ENCODE measurements at places on chromosomes 1 and 21.

- no peak for DNase-seq
Measured at GRCh38 chr1:219958875-219959417, 30.6 kb upstream of the SLC30A10 start.

- DNase-seq: no peak
Measured at GRCh38 chr1:29259802-29260441, 23.6 kb downstream of the PTPRU start.

GRCh38 chr1:244830639-244831038 lies 4.8 kb upstream of the COX20 start:
- no peak for DNase-seq

DNA sequence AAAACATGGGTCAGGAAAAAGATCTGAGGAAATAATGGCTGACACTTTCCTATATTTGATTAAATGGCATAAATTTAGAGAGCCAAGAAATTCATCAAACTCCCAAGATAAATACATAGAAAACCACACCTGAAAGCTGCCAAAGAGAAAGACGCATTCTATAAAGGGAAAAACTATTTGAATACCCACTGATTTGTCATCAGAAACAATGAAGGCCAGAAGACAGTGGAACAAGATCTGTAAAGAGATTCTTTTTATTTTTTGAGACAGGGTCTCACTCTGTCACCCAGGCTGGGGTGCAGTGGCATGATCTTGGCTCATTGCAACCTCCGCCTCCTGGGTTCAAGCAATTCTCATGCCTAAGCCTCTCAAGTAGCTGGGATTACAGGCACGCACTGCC lies 17.4 kb downstream of the SDE2 start:
- DNase-seq: no peak

DNA sequence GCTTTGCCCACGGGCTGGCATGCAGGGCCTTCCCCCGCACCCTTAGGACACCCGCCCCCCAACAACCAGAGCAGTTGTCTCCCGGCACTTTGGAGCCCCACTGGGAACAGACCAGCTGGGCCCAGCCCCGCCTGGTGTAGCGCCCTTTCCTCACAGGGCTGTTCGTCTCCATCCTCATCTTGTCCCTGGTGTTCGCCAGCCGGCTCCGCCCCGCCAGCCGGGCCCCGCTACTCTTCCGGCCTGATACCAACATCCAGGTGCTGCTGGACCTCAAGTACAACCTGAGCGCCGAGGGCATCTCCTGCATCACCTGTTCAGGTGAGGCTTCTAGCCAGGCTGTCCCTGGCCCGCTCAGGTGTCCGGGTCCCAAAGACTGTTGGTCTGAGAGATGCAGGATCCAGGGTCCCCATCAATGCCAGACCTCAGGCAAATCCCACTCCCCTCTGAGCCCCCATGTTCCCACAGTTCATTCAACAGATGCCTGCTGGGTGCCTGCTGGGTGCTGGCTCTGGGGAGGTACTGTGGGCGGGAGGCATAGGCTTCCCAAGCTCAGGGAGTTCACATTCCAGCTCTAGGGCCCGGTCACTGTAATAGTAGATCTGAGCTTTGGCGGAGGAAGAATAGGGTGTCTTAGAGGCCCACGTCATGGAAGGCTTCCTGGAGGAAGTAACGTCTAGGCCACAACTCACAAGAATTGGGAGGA lies 41.7 kb downstream of the DISP3 start:
- DNase-seq: no peak

DNA sequence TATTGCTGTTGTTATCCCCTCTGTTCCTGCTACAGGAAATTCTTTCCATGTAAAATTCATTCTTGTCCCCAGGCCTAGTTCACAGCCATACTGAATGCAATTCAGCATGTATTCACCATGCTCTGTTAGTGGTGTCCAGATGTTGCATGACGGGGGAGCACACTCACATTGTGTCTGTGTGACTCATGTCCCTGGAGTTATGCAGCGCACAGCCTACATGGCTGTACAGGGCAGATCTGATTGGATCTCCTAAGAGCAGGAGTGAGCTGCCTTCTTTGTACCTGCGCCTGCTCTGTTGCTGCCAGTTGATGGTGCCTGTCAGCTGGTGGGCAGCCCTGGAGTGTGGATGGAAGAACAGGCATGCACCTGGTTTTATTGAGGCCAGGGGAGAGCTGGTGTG lies 17.6 kb downstream of the HTR6 start:
- DNase-seq: no peak

DNA sequence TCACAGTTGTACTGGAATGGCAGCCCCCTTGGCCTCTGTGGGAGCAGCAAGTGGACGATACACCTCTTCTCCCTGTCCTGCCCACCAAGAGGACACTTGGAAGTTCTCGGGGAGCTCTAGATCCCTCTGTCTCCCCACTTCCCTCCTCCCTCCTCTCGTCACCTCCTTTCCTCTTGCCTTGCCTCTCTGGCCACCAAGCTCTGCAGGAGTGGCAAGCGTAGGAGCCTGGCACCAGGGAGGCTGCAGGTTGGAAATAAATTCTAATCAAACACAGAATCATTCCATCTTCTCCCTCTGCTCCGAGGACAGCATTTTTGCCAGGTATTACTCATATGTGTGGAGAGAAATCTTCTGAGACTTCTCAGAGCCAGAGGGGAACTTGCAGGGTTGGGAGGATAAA lies 20.8 kb downstream of the CAMK2N1 start:
- DNase-seq: no peak

DNA sequence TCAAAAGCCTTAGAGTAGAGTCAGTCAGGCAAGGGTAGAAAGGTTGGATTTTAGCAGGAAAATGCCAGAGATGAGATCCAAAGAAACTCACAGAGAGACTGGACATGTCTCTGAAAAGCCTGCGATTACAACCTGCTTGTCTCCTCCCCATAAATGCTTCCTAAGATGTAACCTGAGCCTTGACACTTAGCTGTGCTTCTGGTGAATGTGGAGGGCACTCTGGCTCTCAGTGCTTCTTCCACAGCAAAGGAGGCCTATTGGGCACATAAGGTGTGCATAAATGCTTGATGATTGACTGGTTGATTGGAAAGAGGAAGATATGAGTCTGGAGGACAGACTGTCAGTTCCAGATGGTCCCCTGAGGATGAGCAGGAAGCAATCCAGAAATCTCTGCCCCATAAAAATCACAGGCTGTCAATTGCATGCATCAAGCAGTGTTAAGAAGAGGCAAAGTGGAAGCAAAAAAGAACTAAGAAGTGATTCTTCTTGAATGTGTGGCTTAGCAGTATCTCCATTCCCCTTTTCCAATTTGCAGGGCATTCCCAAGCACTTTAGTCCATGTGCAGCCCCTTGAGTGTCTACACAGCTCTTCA lies 236.2 kb upstream of the RRP15 start:
- DNase-seq: no peak

GRCh38 chr21:31526040-31526439 lies 133.5 kb upstream of the SOD1 start:
- no peak for DNase-seq
